ENCODE measurements at places on chromosomes 2 and 18. TPM values are rescaled to one million over a fixed set of nuclear protein-coding genes. Genes with fewer than 3 reads are reported as not detected.

Gene CCL20
- total RNA-seq: 1.7 TPM

GRCh38 chr2:45889053-45889452 is 237.6 kb downstream of the PRKCE start:
- peaks cover 6% of the 10 kb centered on the region for H3K4me1 ChIP-seq
- H3K27me3 ChIP-seq: no peaks in the 10 kb centered on the region
- no peak overlapping the region for H3K4me3 ChIP-seq
- H3K27ac ChIP-seq: no peak overlapping the region
- no peaks in the 10 kb centered on the region for H3K36me3 ChIP-seq

DNA sequence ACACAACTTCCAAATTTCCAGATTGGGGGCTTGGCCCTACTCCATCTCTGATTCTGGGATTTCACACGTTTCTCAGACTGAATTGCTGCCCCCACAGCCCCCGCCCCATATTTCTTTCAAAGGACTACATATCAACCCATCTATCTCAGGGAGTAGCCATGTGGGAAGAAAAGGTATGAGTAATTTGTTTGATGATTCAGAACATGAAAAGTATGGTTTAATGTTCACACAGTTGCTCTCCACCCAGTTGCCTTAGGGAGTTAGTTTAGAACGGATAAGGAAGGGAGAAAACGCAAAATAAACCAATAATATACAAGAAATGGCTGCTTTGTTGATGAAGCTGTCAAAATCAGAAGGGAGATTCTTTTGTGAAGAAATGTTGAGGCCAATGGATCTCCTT is 145.1 kb downstream of the PIEZO2 start:
- no peak overlapping the region for H3K27ac ChIP-seq
- H3K4me3 ChIP-seq: no peak overlapping the region
- no peaks in the 10 kb centered on the region for H3K4me1 ChIP-seq
- DNase-seq: no peak

Gene DNMT3A
- total RNA-seq: 12.2 TPM

DNA sequence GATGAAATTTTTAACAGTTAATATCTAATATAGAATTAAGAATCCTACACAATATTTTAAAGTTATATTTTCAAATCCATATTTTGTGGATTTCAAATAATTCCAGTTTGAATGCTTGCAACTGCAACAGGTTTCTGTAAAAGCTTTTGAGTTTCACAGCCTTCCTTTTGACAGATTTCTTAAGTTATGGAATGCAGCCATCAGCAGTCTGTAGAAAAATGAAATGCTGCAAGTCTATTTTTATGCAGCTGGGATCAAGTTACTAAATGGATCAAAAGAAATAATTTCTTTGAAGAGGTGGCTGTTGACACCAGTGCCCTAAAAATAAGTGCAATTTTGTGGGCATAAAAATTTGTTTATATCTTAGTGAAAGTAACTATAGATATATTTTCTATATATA is 657.2 kb downstream of the NRXN1 start:
- DNase-seq: no peak
- H3K36me3 ChIP-seq: no peaks in the 10 kb centered on the region
- H3K4me1 ChIP-seq: no peaks in the 10 kb centered on the region
- no peak overlapping the region for H3K27ac ChIP-seq
- no peak overlapping the region for H3K4me3 ChIP-seq

GRCh38 chr2:104050656-104051242 is 803.2 kb upstream of the POU3F3 start:
- DNase-seq: no peak
- no peaks in the 10 kb centered on the region for H3K36me3 ChIP-seq
- no peak overlapping the region for H3K4me3 ChIP-seq

DNA sequence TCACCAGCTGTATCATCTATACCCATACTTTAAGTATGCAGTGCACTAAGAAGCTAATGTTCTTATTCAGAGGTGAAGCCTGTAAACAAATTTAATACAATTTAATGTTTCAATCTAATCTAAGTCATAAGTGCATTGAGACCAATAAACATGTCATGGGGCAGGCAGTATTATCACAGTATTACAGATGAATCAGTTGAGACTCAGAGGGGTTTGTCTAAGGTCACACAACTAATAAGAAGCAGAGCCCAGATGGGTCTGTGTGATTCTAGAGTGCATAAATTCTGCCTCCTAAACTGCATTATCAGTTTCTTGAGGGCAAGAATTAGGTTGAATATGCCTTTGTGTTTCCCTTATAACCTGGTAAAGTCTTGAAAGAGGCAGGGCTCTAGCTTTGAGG is 140.9 kb upstream of the RNF152 start:
- no peak overlapping the region for H3K27ac ChIP-seq
- H3K4me3 ChIP-seq: no peak overlapping the region
- H3K4me1 ChIP-seq: no peaks in the 10 kb centered on the region

- no peak for DNase-seq
- no peak overlapping the region for H3K4me3 ChIP-seq
- peaks cover 82% of the 10 kb centered on the region for H3K27me3 ChIP-seq
- H3K4me1 ChIP-seq: no peaks in the 10 kb centered on the region
- no peak overlapping the region for H3K27ac ChIP-seq
These were observed 50.1 kb downstream of the CCDC74A start for GRCh38 chr2:131577812-131578211.

- no peaks in the 10 kb centered on the region for H3K36me3 ChIP-seq
- DNase-seq: no peak
- H3K27ac ChIP-seq: no peak overlapping the region
- no peak overlapping the region for H3K4me3 ChIP-seq
- H3K27me3 ChIP-seq: no peaks in the 10 kb centered on the region
These were observed 144.8 kb upstream of the NDUFV2 start for GRCh38 chr18:8957731-8958130.

DNA sequence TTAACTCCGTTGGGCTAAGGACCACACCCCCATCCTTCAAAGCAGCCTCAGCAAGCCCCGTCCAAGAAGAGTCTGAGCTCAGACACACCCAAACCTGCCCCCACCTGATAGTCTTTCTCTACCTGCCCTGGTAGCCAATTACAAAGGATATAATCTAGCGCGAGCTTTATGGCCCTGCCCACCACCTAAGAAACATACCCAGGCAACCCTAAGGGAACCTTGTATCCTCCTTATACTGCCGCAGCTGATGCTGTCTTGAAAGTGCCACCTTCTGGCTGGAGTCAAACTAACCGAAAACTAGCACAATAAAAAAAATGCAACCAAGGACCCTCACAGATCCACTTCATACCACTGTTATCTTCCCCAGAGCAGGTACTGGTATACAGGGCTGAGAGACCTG is 628.3 kb upstream of the REG3G start:
- no peaks in the 10 kb centered on the region for H3K36me3 ChIP-seq
- no peak overlapping the region for H3K27ac ChIP-seq
- no peak for DNase-seq
- no peaks in the 10 kb centered on the region for H3K27me3 ChIP-seq
- no peak overlapping the region for H3K4me3 ChIP-seq

- no peak overlapping the region for H3K27ac ChIP-seq
- H3K4me3 ChIP-seq: no peak overlapping the region
- H3K4me1 ChIP-seq: peaks cover 27% of the 10 kb centered on the region
- H3K36me3 ChIP-seq: no peaks in the 10 kb centered on the region
These were observed 63.1 kb upstream of the MGAT5 start for GRCh38 chr2:134190807-134191203.

Gene GAL3ST2
- total RNA-seq: not detected

Gene SH3RF3
- 11.7 TPM for total RNA-seq

Gene ACADL
- total RNA-seq: 0.07 TPM

- DNase-seq: no peak
- H3K4me1 ChIP-seq: peaks cover 18% of the 10 kb centered on the region
- no peak overlapping the region for H3K27ac ChIP-seq
- H3K36me3 ChIP-seq: peaks cover 9% of the 10 kb centered on the region
- no peaks in the 10 kb centered on the region for H3K27me3 ChIP-seq
- H3K4me3 ChIP-seq: no peak overlapping the region
These were observed 34.1 kb downstream of the ZNF407 start for GRCh38 chr18:74631623-74632350.

DNA sequence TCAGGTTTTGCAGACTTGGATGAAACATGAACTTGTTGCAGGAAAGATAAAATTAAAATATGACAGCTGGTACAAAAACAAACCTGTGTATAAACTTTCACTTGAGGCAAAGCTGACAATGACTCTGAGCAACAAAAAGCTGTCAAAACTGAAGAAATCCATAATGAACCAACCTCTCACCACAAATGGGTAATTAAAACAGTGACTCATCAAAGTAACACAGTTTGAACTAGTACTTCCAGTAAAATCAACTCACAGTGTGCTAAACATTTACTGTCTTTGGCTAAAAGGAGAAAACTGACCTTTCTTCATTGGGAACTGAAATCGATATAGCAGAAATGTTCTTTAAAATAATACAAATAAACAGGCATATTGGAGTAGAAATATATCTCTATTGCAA is 209.7 kb downstream of the WDPCP start:
- no peak for DNase-seq
- no peaks in the 10 kb centered on the region for H3K36me3 ChIP-seq
- H3K4me3 ChIP-seq: no peak overlapping the region
- peaks cover 5% of the 10 kb centered on the region for H3K4me1 ChIP-seq
- H3K27ac ChIP-seq: no peak overlapping the region
- no peaks in the 10 kb centered on the region for H3K27me3 ChIP-seq

Gene REG1A
- not detected for total RNA-seq

Measured in PC-3 (cell line).